HT1080 (cell line): ENCODE measurements at places on chromosomes 13 and 19. TPM values are rescaled to one million over a fixed set of nuclear protein-coding genes. Genes with fewer than 3 reads are reported as not detected.
A peak's percentile ranks its signal among the peaks of the same experiment; 100 is the strongest.

Gene PTGER1
- 0.37 and 0.43 TPM in 2 replicates for total RNA-seq

Gene NCAN
- total RNA-seq: 0.03 TPM in 1 of 2 replicates, not detected in the other

Gene HS6ST3
- total RNA-seq: 0.40 and 0.45 TPM in 2 replicates

Gene OVOL3
- total RNA-seq: not detected in 2 replicates

DNA sequence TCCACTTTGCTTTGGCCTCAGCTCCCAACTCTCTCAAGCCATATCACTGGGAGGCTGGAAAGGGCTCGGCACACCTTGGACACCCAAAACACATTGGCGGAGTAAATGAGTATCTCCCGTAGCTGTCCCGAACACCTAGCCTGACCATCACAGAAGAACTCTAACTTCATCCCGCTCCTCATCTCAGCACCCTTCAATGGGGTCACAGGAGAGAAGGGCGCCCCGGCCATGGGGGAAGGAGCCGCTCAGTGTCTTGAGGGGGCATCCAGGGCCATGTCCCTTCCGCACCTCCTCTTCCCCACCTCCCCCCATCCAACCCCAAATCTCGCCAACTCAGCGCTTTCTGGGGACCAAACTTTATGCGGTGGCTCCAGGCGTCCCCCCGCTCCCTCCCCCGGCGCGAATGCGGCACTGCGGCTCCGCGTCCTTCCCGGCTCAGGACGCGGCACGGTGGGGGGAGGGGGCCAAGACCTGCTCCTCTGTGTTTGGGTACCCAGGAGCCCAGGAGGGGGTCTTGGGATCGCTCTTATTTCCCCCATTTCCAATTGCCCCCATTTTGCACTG is 3.0 kb downstream of the KCNC3 start:
- no peak for DNase-seq

GRCh38 chr13:107373551-107373950 is 805.6 kb upstream of the ARGLU1 start:
- DNase-seq: peak; percentile 94

GRCh38 chr13:103140001-103140671 is 73.9 kb upstream of the SLC10A2 start:
- DNase-seq: peak; percentile 50

DNA sequence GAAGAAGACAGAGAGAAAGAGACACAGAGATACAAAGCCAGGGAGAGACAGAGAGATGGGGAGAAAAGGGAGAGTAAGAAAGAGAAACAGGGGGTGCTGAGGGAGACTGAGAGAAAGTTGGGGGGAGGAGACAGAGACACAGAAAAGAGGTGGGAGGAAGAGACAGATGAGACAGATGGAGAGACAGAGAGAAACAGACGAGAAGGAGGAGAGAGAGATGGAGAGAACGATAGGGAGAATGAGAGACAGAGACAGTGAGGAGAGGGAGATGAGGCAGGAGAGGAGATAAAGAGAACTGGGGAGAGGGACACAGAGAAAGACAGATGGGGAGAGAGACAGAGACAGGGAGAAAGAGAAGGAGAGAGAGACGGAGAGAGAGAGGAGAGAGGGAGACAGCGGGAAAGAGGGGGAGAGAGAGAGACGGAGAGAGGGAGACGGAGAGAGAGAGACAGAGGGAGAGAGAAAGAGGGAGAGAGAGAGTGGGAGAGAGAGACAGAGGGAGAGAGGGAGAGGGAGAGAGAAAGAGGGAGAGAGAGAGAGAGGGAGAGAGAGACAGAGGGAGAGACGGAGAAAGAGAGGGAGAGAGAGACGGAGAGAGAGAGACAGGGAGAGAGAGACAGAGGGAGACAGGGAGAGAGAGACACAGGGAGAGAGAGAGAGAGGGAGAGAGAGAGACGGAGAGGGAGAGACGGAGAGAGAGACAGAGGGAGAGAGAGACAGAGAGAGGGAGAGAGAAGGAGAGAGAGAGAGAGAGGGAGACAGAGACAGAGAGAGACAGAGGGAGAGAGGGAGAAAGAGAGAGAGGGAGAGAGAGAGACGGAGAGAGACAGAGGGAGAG is 12.6 kb downstream of the JOSD2 start:
- DNase-seq: no peak

DNA sequence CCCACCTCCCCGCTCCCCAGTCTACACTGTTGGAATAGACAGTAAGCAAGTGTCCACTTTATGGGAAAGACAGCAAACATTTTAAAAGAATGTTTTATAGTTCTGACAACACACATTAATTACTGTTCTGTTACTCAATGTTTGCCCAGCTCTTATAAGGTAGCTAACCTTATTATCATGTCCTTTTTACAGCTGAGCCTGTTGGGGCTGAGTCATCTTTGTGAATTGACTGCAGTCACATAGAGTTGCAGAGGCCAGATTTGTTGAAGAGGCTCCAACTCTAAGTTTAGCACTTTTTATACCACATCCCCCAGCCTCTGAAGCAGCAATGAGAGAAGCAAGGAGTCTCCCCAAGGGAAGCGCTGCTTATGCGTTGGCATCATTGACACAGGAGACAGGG is 76.2 kb downstream of the C13orf42 start:
- no peak for DNase-seq
